ENCODE measurements at places on chromosomes 3 and 15.
A peak's percentile ranks its signal among the peaks of the same experiment; 100 is the strongest.

- peak; percentile 22 for DNase-seq
Observed at GRCh38 chr15:31405200-31405920, 78.7 kb downstream of the KLF13 start.

GRCh38 chr3:126983276-126983652 lies 349 bp downstream of the PLXNA1 start:
- peak; percentile 13 for DNase-seq

DNA sequence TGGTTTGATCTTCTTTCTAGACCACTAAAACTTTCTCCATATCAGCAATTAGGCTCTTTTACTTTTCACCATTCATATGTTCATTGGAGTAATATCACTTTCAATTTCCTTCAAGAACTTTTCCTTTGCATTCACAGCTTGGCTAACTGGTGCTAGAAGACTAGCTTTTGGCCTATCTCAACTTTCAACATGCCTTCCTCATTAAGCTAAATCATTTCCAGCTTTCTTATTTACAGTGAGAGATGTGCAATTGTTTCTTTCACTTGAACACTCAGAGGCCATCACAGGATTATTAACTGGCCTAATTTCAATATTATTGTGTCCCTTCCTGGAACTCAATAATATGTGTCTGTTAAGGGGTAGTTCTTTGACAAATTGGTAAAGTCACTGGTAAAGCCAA lies 42.8 kb upstream of the PLOD2 start:
- no peak for DNase-seq

- DNase-seq = peak; percentile 46
Observed at GRCh38 chr15:61621146-61621545, 392.0 kb upstream of the RORA start.

GRCh38 chr3:5929027-5929426 lies 741.5 kb downstream of the EDEM1 start:
- DNase-seq = no peak

- DNase-seq = no peak
Observed at GRCh38 chr3:72395776-72396311, 452.4 kb downstream of the SHQ1 start.

GRCh38 chr3:120239644-120240043 lies 45.4 kb downstream of the GPR156 start:
- DNase-seq = no peak

GRCh38 chr15:64800476-64800875 lies 25.0 kb downstream of the PIF1 start:
- DNase-seq = no peak

GRCh38 chr15:60486742-60487141 lies 7.8 kb upstream of the ICE2 start:
- no peak for DNase-seq

DNA sequence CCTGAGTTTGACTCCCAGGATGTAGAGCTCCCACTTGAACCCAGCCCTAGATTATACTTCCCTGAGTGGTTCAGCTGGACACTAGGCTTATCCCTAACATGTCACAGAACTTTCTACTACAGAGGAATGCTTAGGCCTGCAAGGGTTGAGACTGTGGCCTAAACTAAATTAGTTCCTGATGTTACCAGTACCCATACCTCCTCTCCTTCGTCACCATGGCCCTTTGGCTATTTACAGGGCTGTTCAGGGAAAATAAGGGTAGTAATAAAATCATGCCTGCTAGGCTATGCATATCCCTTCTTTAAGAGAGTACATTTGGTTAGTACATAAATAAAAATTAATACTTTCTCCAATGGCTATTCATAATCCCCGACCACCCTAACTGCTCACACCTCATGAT lies 356.4 kb upstream of the RASGRP1 start:
- DNase-seq = no peak

GRCh38 chr3:85554153-85554552 lies 595.4 kb downstream of the CADM2 start:
- DNase-seq = no peak

GRCh38 chr3:49871531-49872153 lies 1.9 kb upstream of the CAMKV start:
- DNase-seq = peak; percentile 27

- peak; percentile 59 for DNase-seq
Observed at GRCh38 chr3:143484846-143485512, 363.3 kb downstream of the SLC9A9 start.

GRCh38 chr3:79976466-79976865 lies 208.7 kb upstream of the ROBO1 start:
- no peak for DNase-seq

- DNase-seq = no peak
Observed at GRCh38 chr3:140252812-140253656, 318.0 kb downstream of the CLSTN2 start.

DNA sequence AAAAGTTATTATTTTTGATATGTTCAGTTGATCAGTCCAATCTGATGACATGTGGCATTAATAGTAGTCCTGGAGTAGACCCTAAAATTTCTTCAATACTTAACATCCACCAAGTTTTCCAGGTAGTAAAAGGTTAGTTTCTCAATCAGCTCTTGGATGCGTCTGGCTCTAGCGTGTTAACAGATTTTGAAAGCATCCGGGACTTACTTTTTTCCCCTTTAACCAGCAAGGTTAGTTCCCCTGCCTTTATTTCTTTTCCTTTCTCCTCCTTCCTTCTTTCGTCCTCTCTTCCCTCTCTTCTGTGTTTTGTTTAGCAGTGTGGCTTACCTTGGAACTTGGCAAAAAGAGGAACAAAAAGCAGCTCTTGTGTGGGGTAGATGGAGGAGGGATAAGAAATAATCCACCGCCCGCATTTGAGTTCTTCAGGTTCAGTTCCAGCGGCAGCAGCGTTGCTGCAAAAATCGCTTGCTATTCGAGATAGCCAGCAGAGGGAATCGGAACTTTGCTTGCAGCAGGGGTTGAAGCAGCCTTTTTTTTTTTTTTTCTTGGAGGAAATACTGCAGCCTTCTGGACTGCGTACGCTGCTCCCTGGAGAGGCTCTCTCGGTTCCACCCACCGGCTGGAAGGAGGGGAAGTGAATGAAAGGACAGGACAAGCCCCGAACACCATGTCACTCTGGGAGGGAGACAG lies at the start of gene RBMS3:
Gene RBMS3 (plus strand): TSS at position 668 of the 690 bp plus-strand sequence.
- peak; percentile 96 for DNase-seq

DNA sequence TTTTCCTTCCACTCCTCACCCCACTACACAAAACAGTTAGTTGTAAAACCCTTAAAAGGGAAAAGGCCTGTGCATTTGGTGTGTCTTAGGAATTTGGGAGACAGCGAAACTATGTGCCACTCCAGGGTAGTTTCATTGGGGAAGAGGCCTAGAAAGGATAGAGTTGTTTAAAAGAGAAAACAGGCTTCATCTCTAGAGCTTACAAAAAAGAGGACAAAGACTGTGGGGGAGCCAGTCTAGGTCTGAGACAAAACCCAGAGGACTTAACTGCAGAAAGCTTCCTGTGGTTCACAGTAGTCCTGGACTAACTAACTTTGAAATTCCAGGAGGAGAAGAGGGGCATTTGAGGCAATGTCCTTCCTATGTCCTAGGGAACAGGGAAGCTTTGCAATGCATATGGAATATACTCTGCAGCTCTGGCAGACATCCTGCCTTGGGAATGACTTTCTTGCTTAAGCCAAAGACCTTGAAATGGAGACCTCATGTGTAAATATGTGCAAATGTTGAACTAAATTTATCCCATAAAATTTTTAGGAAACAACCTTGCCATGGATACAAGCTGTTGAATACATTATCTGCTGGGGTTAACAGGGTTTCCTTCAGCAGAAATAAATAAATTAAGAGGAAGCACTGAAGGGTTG lies 159.4 kb downstream of the LSAMP start:
- DNase-seq = no peak

DNA sequence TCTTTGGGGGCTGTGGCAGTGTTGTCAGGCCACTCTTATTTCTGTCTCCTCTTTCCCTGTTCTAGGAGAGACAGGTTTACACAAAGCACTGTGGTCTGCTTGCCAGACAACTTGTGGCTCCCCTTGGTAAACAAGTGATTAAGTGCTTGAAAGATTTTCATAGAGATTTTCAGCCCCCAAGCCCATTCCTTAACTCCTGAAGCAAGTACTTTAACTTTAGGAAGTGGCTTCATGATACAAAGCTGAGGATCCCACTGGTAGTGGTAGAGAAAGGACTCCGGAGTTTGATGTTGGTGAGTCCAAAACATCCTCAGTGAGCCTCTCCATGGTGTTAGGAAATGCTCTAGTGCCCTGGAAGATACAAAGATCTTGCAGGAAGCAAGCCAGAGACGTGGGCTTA lies 12.0 kb downstream of the ZBTB38 start:
- DNase-seq = no peak

GRCh38 chr15:59539799-59540198 lies 71.8 kb upstream of the GCNT3 start:
- DNase-seq = no peak

GRCh38 chr3:187066228-187066995 lies 72.9 kb downstream of the RPL39L start:
- peak; percentile 65 for DNase-seq
